ENCODE measurements at places on chromosomes 7 and 10.

DNA sequence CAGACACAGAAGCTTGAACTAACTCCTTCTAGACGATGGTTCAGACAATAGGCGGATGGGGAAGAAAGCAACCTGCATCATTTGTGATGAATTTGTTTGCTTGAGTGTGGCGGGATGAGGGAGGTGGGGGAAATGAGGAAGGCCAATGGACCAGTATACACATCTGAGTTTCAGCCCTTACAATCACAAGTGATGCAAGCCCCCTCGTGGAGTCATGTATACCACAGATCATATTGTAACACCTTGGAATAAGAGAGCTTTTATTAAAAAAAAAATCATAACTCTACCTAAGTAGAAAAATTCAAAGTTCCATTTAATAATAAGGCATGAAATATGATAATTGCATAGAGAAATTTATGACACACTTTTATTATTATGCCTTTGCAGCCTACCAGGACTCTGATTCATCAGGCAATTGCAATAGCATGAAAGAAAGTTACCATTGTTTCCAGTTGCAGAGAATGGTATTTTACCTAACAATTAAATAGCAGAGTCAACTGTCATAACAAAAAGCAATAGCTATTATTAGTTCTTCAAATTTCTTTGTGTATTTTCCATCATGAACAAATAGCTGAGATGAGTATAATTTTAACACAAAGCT, 230.2 kb upstream of the AKR1E2 start:
- DNase-seq, result no peak

DNA sequence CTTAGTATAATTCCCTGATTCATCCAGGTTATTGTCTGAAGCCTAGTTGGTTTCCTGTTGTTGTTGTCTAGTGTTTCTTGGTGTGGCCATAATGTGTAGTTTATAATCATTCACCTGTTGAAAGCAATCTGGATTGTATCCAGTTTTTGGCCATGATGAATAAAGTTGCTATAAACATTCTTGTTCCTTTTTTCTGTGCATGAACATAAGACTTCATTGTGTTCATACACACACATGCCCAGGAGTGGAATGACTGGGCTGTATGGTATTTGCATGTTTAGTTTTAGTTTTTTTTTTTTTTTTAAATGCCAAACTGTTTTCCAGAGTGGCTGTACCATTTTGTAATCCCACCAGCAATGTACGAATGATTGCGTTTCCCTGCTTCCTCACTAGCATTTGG, 349.8 kb downstream of the SDK1 start:
- DNase-seq, result no peak

DNA sequence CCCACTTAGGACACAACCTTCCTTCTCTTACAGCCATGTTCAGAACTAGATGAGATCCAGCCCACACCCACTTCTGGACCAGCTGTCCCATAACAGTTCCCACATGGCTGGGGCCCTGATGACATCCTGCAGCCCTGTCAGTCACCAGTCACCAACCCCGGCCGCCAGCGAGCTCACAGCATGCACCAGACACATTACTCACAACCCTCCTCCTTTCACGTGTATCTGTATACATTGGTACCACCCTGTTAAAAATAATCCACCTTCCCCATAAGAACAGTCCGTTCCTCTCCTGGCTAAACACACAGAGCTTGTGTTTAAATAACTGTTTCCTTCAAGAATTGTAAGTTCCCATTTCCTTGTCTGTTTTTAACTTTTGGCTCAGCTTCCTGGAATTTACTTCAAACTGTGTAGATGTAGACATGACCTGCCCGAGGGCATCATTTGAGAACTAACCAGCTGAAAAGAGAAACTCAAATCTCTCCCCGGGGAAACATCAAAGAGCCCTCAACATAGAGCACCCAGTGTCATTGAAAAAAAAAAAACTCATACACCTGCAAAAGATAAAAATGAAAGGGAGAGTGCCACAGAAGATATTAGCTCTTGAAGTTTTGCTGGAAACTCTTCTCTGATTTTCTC, 26.0 kb upstream of the PRLHR start:
- DNase-seq, result peak; percentile 12

DNA sequence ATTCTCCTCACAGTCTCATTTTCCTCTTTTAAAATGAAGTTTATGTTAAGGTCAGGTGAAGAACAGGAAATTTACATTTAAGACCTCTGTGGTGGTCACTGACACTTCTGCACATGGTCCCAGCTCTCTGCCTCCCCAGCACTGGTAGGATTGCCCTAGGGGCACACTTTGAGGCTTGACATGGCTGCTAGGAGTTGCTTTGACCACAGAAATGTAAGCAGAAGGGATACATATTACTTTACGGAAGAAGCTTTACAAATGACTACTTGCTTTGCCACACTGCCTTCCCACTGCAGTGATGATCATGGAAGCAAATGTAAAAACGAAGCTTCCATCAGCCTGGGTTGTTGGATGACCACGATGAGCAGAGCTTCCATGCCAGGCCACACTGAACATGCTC, 53.1 kb upstream of the RSU1 start:
- DNase-seq, result no peak

DNA sequence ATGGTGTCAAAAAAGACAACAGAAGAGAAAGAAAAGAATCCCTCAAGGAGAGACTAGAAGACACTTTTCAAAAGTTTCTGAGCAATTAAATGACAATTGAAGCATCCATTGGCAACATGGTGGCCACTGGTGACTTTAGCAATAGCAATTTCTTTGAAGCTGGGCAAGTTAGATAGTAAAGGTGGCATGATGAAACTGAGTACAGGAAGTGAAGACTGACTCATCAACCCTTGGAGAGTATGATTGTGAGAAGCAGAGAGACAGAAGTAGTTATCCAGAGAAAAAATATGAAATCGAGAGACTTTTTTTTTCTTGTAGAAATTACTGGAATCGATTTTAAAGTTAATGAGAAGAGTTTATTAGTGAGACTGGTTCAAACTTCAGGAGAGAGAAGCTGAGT, 52.5 kb downstream of the DGKB start:
- DNase-seq, result no peak

- DNase-seq, result no peak
Measured at GRCh38 chr10:112359606-112360307, 14.2 kb upstream of the ACSL5 start.

GRCh38 chr7:26070290-26070689, 81.7 kb upstream of the NFE2L3 start:
- DNase-seq, result no peak

DNA sequence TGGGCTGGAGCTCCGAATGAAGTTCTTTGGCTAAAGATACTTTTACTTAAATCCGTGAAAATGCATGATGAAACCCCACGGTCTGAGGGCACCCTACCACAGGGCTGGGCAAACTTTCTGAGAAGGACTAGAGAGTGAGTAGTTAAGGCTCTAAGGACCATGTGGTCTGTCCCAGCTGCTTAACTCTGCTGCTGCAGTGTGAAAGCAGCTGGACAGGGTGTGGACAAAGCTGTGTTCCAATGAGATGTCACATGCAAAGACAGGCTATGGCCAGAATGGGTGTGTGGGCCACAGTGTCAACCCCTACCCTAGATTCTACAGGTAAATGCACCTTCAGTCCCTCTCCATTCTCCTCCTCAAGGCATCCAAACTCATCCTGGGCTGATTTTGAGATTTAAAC, 18.8 kb downstream of the PDIA4 start:
- DNase-seq, result no peak

- DNase-seq, result no peak
Measured at GRCh38 chr10:92553959-92554358, 19.9 kb downstream of the IDE start.

- DNase-seq, result no peak
Measured at GRCh38 chr7:99102809-99103690, 40.9 kb downstream of the SMURF1 start.

GRCh38 chr10:3472287-3473051, 299.9 kb upstream of the PITRM1 start:
- DNase-seq, result no peak
